ENCODE measurements at places on chromosomes 7 and 10.

- DNase-seq = no peak
Observed at GRCh38 chr10:97723001-97723400, 9.5 kb downstream of the MARVELD1 start.

DNA sequence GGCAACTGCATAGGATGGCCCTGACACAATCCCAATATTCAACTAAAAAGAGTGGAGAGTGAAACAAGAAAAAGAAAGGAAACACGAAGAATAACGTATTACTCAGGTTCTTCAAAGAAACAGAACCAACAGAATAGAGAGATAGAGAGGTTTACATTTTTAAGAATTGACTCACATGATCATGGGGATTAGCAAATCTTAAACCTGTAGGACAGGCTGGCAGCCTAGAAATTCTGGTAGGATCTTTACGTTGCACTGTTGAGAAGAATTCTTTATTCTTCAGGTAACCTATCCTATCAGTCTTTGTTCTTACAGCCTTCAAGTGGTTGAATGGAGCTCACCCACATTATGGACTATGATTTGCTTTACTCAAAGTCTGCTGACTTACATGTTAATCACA lies 103.9 kb downstream of the AASS start:
- no peak for DNase-seq

DNA sequence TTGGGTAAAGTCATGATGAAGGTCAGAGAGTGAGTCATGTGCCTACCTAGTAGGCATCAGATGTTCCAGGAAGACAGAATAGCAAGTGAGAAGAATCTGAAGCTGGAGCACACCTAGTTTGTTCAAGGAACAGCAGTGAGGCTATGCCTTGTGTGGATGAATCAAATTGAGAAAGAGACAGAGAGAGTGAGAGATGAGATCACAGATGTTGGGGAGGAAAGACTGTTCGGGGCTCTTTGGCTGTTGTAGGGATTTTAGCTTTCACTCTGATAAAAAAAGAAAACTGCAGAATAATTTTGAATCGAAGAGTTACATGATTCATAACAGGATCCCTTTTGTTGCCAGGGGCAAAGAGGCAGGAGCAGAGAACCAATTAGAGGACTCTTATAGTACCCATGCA lies 6.3 kb downstream of the LIPF start:
- DNase-seq = no peak

DNA sequence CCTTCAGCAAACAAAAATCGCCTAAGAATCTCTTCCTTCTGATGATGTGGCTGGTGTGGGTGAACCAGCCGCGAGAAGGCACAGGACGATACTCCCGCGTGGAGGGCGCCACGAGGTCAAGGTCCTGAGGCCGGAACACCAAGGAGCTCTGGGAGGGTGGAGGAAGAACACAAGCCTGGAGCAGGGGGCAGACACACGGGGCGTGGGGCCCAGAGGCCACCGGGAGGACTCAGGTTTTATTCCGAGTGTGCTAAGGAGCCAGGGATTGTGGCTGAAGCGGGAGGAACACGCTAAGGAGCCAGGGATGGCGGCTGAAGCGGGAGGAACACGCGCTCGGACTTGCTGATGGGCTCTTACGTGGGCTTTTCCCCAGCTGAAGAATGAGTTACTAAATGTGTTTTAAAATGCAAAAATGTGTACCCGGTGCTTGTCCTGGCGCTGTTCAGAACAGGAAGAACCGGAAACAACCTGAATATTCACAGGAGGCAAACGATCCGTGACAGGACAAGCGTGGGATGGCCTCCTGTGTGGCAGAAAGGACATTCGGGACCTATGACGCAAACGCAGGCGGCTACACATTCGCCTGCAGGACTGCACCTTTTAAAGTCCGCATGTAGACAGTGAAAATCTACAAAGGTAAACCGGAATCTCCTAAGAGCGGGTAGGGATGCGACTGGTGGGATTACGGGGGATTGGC lies 64.0 kb downstream of the MAD1L1 start:
- DNase-seq = no peak

DNA sequence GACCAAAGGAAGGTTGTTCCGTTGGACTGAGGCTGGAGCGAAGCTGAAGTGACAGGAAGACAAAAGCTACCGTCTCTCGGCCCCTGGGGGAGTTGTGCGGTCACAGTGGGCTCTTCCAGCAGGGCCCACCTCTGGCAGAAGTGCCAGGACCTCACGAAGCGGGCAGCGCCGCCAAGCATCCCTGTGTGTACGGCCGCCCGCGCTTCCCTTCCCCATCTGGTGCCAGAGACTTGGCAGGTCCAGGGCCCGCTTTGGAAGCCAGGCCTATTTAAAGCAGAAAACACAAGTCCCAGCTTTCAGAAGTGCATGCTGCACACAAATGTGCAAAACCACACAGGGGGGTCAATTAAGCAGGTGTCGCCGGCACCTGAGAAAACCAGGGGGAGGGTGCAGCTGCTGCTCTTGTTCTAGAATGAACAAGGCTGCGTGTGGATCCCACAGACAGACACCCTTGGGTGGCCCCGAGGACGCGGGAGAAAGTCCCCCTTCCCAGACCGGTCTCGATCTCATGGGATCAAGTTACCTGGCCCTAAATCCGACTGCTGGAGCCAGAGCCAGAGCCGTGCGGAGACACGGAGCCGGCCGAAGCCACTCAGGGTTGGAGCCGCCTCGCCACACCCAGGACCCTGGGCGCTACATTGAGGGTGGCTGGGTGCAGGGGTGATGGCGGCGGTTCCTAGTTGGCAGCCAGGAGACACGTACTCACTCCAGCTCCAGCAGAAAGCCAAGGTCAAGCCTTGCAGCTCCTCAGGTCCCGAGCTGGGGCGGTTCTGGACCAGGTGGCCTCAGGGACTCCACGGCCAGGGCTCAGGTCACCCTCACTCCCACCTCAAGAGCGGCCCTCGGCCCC lies 51.8 kb upstream of the PPP2R2D start:
- no peak for DNase-seq

DNA sequence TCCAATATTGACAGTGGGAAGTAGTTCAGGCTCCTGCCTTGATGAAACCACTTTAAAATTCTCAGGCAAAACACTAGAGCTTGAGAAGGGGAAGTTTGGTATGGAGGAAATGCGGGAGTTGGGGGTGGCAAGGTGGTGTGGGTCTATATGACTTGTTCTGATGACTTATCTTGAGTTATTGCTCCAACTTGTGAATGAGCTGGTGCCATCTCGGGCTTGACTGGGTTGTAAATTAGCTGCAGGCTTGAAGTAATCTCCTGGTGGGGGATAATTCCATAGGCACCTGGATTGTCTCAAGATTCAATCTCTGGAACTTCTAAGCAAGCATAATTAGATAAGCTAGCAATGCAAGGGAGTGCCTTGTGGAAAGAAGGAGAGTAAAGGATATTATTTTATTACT lies 29.0 kb downstream of the MRPL32 start:
- DNase-seq = no peak

DNA sequence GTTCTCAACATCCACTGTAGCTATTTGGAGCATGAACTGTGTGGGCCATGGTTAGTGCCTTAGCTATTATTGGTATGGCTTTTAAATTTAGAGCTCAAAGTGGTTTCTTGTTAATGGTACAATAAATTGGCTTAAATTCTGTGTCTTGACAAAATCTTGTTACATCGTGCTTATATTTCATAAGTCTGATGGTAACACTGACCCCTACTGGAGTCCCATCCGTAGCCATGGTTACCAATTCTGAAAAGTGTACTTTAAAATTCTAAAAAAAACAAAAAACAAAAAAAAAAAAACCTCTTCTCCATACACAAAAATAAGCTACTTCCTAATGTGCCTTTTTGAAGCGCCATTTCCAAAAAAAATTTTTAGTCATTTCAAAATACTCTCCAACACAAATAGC lies 6.4 kb upstream of the RPP30 start:
- no peak for DNase-seq

- DNase-seq = no peak
Observed at GRCh38 chr10:520402-520787, 169.1 kb downstream of the DIP2C start.

DNA sequence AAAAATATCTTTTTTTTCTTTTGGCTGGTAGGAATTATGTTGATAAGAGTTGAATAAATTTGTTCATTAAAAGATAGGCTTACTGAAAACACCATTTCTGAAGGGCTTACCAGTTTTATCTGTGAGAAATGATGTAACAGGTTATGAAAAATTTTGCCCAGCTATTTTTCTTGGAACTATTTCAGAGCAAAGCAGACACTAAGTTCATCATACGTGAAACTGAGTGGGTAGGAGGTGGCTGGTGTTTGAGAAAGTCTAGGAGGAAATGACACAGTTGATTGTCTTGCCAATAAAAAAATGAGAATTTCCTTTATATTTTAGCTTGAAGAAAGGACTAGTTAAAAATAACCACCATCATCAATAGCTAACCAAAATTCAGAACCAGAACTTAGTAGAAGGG lies 6.2 kb upstream of the MRC1 start:
- DNase-seq = no peak

DNA sequence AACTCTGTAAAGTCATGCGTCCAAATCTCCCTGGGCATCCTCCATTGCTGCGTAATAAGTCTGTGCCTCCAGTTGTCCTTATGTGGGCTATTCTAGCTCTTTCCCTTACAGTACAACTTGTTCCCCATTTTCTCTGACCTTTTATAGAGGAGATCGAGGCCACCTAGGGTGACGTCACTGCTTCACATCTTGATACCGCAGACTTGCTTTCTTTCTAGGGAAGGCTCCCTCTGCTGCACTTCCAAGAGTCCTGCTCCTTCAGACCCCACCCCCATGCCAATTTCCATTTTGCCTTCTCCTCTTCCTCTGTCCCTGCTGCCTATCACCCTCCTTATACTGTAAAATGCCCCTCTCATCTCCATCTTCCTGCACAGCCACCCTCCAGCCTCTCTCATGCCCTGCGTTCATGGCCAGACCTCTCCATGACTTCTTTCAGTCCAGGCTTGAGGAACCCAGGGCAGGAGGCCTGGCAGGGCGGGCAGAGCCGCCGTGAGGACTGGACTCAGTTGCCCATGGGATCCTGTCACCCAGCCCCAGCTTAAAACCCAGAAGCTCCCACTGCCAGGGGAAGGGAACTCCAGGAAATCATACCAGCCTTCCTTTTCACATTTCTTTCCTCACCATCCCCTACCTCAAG lies 57.5 kb downstream of the CAMK1D start:
- no peak for DNase-seq

GRCh38 chr7:271266-272107 lies 18.5 kb upstream of the FOXL3 start:
- DNase-seq = no peak

DNA sequence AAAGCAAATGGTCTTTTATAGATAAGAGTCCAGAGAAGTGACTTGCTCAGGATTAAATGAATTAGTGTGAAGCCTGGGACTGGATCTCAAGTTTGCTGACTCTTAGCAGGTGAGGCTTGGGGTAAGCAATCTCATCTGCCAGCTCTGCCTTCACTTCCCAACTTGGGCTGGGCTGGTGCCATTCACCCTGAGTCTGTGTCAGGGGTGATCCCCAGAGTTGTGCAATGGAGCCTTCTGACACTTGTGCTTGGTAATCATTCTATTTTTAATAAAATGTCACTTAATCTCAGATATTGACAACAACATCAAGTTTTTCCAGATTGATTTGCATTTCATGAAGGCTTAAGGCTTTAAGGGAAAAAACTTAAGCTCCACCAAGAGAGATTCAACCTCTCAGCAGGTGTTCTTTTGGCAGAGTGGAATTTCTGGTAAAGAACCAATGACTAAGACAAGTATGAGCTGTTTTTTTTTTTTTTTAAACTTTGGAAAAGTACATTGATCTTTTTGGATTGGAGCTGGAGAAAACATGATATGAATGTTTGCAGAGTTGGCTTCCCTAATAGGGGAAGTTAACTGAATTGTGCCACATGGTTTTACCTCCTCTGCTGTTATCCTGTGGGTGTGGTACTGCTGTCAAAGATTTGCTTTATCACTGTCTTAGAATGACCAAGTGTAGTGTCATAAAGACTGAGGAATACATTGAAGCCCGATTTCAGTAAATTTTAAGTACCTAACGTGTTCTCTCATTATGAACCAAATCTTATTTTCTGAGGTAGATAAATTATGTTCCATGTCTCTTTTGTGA lies 48.6 kb upstream of the GPR37 start:
- no peak for DNase-seq

DNA sequence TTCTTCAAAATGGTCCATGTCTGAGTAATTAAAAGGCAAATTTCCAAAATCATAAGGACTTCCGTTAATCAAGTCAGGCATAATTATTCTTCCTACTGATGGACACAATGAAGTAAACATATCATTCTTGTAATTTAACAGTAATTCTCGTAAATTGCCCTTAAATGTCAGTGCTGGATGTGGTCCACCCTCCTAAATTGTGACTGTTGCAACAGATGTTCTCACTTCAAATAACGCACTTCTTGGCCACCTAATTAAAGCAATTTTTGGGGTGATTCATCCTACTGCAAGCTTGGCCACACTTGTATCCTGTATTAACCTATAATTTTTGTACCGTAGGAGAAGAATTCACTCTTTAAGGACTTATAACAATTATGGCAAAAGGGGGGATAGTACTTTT lies 1.9 kb downstream of the COL1A2 start:
- no peak for DNase-seq

DNA sequence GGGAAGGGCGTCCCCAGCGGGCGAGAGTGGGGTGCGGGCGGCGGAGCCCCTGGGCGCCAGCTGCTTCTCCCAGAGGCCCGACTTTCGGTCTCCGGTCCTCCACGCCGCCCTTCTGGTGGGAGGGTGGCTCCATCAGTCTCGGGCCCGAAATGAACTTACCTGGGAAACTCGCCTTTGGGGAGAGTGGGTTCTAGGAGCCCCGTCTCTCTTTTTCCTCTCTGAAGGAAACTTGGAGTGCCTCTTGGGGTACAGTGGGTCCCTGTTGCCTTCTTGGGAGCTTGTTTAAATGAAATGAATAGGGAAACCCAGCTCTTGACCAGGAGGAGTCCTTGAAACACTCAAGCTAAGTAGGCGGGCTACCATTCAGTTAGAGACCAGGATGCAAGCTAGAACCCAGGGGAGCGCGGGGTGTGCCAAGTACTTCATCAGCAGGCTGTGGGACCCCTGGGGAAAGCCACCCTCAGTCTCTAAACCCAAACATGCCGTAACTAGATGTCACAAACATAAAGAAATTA lies 1.3 kb downstream of the SLC26A4 start:
- DNase-seq = no peak

GRCh38 chr10:9230625-9231024 lies 1176.1 kb downstream of the GATA3 start:
- DNase-seq = no peak

DNA sequence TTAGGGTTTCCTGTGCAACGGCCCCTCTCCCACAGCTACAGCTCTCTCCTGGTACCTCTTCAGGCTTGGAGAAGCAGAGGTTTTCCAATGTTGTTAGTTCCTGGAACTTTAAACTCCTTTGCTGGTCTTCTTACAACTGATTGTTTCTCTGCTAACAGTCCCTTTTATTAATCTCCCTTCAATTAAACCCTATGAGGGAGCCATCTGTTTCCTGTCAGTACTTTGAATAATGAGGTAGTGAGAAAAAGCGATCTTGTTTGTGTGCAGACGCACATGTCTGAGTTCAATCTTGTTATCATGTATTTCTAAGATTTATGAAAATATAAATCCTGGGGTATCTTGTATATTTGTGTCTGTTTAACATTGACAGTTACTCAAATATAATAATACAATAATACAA lies 102.4 kb downstream of the MDFIC start:
- DNase-seq = no peak

- DNase-seq = no peak
Observed at GRCh38 chr10:49679480-49679893, at the start of gene C10orf53. Gene C10orf53 (plus strand): TSS chr10:49679651. CDS start chr10:49679698, 47 bp downstream.

- no peak for DNase-seq
Observed at GRCh38 chr10:129854796-129855705, 109.0 kb downstream of the EBF3 start.

All from CD4-positive, alpha-beta T cell treated with Interleukin-1 beta for 1 hour (primary cell).